ENCODE measurements at places on chromosomes 13 and 19.

GRCh38 chr13:46953331-46953730 lies 56.5 kb upstream of the HTR2A start:
- no peak for DNase-seq

DNA sequence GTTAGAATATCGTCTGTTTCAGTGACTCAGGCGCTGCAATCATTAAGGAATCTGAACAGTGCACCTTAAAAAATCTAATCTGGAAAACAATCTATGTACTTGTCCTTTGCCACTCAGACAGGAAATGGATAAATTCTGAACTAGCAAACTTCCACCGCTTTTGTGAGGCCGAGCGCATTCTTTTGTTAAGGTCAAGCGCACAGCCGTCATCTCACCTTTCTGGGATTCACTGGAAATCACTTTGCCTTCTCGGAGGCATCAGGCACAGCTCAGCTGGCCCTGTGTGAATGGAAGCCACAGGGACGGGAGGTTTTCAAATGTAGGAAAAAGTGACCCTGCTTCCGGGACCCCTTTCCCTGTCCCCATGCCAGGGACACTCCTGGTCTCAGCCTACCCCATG lies 28.2 kb upstream of the SPACA7 start:
- no peak for DNase-seq

DNA sequence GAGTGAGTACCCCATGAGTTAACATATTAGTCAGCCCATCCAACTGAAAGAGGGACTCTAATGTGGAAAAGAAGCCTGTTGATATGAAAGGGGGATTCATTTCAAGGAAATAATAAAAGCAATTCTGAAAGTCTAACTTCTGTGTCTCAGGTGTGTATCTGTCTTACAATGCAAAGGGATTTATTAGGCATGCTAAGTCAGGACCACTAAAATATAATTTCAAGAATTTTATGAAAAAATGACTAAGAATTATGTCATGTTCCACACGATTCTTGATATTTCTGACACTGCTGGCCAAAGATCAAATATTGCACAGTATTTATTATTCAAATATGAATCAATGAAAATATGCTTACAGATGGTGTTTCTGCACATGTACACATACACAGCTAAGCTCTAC lies 130.8 kb downstream of the KLF12 start:
- no peak for DNase-seq

DNA sequence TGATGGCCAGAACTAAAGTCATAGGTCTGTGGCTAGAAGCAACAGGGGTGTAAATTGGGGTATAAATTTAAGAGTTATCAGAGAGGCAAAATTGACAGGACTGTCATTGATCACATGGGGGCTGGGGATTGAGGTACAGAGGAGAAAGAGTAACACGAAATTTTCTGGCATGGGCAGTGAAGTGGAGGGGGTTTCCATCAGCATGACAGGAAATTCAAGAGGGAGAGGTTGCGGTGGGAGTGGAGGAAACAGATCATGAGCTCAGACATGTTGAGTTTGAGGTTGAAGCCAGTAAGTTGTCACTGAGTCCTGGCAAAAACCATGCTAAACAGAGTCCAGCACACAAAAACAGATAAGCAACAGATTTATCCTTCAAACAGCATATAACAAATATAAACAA lies 192.1 kb upstream of the TSC22D1 start:
- DNase-seq = no peak
